ENCODE measurements at places on chromosomes 12 and 14.

DNA sequence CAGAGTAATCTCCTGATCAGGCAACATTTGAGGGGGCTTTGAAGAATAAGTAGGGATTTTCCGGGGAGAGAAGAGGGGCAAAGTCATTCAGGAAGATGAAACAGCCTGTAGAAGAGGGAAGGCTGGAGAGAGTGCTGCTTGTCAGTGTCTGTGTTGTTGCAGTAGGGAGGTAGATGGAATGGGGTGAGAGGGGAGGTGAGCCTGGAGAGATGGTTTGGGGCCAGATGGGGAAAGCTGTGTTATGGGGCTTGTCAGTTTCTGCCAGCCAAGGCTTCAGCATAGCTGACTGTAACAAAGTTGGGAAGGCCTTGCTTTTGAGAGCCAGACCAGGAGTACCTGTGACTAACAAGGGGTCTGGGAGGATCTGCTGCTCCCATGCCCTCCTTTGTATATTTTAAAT lies 18.0 kb downstream of the BICD1 start:
- DNase-seq = no peak

- no peak for DNase-seq
These were observed 35.5 kb downstream of the TCTN1 start for GRCh38 chr12:110649341-110649847.

DNA sequence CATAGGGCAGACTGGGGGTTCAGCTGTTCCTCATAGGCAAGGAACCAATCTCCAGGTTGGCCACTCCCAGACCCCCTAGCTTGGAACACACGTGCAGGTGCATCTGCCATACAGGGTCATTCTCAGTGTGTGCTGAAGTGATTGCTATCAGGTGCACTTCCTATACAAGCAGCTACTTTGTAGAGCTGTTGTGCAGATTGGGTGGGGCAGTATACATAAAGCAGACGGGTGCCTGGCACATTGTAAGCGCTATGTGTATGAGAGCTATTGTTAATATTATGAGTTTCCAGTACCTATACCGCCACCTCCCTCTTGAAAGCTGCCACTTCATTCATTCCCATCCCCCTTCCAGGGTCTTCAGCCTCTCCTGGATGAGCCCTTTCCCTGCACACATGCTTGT lies 17.3 kb downstream of the IRF2BPL start:
- no peak for DNase-seq

DNA sequence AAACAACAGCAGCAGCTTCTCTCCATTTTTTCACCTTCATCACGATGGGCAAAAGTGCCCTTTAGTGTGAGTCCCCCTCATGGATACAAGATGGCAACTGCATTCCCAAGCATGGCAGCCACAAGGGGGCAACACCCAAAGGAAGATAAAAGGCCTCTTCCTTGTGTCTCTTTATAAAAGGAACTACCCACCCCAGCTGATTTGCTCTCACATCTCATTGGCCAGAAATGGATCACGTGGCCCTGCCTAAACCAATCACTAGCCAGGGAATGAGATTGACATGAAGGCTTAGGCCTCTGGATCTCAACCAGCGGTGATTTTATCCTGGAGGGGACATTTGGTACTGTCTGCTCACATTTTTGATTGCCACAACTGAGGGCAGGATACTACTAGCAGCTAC lies 21.9 kb upstream of the IFT81 start:
- no peak for DNase-seq
